ENCODE measurements at places on chromosomes 6 and 20.

GRCh38 chr6:53731866-53732636, 62.8 kb upstream of the LRRC1 start:
- DNase-seq: no peak

DNA sequence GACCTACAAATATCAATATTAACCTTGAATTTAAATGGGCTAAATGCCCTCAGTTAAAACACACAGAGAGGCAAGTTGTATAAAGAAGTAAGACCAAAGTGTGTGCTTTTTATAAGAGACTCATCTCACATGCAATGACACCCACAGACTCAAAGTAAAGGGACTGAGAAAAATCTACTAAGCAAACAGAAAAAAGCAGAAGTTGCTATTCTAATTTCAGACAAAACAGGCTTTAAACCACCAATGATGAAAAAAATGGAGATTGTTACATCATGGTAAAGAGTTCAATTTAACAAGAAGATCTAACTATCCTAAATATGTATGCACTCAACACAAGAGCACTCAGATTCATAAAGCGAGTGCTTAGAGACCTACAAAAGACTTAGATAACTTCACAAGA, 741.9 kb upstream of the MARCKS start:
- DNase-seq: no peak

DNA sequence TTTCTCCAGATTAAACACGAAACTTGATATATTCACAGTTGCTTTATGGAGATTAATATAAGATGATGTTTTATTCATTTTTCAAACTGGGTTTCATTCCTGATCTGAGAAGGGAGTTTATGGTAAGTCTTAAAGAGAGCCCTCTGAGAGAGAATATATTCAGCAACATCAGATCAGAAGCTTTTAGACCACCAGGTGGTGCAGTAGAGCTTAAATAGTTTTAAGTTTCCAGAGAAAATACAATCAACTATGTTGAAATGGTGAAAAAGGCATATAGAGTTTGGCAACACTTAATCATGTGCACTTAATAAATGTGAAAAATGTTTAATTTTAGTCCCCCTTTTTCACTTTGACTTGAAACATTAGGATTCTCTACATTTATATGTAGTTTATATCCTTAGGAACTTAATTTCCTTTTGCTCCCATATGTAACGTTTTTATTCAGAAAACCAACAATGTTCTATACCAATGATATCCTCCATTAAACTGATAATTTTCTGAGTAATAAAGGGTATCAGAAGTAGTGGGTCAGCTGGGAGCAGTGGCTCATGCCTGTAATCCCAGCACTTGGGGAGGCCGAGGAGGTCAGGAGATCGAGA, 86.4 kb upstream of the CLDN20 start:
- no peak for DNase-seq

GRCh38 chr20:9427430-9428291, 86.7 kb upstream of the LAMP5 start:
- no peak for DNase-seq

- no peak for DNase-seq
These were observed 54.0 kb upstream of the IPCEF1 start for GRCh38 chr6:154410619-154411072.

DNA sequence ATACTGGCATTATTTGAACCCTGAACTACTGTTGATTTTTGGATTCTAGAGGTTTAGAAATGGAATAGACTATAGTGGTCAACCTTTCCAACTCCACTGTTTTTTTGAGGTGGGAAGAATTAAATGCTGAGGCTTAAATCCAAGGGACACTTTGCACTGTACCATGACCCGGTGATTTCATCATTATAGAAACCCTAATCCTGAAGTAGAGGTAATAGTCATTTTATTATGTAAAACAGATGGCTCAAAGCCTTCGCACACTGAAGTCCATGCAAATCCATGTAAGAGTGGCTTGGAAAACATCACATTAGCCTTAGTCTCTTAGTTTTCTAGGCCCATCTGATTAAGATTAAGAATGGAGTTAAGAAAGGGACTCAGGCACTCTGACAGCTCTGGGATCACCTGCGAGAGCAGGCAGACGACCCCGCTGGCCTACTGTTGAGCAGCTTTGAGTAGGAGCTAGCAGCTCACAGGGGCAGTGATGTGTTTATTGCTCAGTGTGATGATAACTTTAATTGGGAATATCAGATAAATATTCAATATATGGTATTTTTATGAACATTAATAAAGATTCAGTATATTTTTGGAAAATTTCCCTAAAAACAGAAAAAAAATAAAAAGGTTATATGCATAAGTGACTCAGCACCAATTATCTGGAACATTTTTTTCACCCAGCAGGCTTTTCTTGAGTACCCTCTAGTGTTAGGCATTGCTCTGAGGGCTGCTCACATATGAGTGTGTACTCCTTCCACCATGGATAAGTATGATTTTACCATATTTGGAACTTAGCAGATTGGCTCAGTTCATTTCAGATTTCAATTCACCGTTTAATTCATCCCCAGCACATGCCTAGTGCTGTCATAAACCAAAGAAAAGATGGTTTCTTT, 13.4 kb downstream of the SLX4IP start:
- DNase-seq: no peak

DNA sequence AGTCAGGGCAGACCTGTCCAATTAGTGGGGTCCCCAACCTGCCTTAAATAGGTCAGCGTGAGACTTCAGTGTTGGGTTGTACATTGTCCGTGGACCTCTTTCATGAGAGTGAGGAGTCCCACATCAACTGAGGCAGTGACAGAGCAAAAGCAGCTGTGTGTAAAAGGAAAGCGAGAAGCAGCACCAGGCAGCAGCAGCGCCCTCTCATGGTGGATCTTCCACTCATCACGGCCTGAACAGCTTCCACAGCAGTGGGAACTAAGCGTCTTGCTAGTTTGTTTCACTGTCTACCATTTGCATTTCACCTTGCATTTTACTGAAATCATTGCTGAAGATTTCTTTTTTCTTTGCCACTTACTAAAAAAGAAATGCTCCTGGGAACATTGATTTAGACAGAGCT, 333.8 kb downstream of the PKHD1 start:
- DNase-seq: no peak

- no peak for DNase-seq
These were observed 102.1 kb downstream of the KCNB1 start for GRCh38 chr20:49380337-49380780.

GRCh38 chr6:9583753-9584352, 831.0 kb downstream of the TFAP2A start:
- DNase-seq: no peak

DNA sequence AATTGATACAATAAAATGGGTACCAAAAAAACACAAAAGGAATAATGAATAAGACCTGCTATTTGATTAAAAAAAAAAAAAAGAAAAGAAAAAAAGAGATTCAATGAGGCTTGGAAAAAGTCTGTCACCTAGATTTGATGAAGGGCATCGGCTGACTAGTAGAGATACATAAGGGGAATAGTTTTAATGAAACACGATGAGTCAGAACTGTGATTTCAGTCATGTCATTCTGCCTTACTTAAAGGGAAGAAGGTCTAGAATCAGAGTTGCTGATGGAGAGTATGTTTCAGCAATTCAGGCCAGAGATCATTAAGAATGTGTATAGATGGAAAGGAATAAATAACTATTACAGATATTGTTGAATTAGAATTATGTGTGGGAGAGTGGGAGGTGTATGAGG, 565.9 kb upstream of the RNF217 start:
- no peak for DNase-seq

DNA sequence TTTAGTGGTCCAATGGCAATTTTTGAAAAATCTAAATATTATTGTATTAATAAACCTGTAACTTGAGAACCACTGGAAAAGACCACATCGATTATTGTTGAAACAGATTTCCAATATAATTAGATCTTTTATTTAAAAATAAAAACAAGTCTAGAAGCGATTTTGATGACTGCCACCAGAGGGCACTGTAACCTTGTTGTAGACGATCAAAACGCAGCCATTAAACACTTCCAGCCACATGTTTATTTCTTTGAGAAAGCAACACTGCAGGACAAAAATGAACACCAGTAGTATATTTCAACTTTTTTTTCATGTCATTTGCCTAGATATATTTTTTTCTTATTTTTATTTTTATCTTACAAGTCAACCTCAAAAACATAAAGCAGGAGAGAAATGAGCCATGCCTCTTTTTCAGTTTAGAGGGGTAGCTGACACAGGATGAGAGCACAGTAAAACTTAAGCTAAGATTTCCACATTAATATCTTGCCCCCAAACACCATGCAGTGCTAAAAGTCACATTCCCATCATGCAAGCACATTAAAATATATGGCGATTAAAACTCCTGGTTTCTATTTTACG, 115.4 kb downstream of the OPRM1 start:
- peak; percentile 39 for DNase-seq

DNA sequence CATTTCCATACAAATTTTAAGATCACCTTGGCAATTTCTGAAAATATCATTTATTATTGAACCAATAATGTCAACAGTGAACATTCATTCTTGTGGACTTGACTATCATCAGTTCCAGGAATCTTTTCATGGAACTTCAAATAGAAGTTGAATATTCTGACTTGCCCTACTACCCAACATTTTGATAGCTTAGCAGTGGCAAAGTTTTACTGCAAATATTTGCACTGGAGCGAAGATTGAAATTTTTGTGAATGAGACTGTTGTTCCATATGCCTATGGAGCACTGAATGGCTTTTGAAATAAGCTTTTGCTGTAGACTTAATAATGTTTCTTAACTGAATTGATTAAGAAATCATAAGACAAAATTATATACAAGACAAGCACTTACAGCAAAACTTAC, 23.6 kb downstream of the BEND6 start:
- no peak for DNase-seq

GRCh38 chr6:157024745-157025144, 247.6 kb downstream of the ARID1B start:
- DNase-seq: no peak

- DNase-seq: no peak
These were observed 672 bp downstream of the CARMIL1 start for GRCh38 chr6:25279748-25280343.

- DNase-seq: no peak
These were observed 36.3 kb upstream of the DACT2 start for GRCh38 chr6:168355716-168356522.

DNA sequence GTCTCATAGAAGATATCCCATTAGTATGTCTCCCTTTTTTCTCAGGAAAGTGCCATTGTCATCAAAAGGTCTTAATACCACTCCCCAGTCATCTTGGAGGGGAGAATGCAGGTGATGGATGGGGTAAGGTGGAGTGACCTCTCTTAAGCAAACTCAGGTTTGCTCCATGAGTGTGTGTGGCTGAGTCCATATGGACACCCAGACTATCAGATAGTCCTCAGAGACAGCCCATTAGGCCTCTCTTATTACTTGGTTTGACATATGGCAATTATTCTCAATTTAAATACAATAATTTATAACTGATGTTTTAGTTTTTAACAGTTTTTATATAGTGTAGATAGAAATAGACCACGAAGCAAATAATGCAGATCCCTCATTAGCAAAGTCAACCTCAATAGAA, 23.2 kb downstream of the LAMA4 start:
- no peak for DNase-seq

GRCh38 chr6:108187519-108187918, 21.7 kb downstream of the NR2E1 start:
- DNase-seq: no peak

Measured in stimulated activated CD8-positive, alpha-beta memory T cell treated with anti-CD3 and anti-CD28 coated beads, Interleukin-7, amount 100 ng/mL, for 1 hour (primary cell).